Stimulated activated CD8-positive, alpha-beta memory T cell treated with anti-CD3 and anti-CD28 coated beads, Interleukin-15, amount 100 ng/mL, for 24 hours (primary cell): ENCODE measurements at places on chromosomes 12 and 14.

DNA sequence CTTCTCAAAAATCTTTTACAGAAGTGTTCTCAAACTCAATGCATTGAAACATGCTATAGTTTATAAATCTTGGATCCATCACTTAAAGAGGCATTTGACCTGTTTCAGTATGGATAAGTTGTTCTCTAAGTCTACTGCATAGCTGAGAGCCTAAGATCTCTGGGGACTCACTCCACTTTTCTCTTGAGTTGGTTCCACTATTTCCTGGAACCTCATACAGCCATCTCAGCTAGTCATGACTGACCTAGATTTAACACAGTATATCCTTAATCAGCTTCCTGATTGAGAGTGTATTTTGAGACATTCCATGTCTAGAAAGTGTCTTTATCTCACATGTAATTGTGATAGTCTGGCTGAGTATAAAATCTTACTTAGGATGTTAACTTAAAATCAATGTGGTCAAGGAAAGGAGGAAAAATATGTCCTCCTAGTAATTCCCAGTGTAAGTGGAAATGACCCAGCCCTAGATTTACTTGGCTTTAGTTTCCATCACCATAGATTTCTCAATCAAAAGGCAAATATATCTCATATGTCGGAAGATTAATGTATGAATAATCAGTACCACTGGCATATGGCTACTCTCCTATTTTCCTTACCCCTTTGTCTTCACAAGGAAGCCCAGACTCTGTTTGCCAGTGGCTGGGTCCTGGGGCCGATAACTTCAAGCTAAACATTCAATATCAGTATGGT is 61.9 kb downstream of the KICS2 start:
- no peak for DNase-seq

- DNase-seq, result no peak
Observed at GRCh38 chr14:75429562-75429961, 1.7 kb downstream of the JDP2 start.

DNA sequence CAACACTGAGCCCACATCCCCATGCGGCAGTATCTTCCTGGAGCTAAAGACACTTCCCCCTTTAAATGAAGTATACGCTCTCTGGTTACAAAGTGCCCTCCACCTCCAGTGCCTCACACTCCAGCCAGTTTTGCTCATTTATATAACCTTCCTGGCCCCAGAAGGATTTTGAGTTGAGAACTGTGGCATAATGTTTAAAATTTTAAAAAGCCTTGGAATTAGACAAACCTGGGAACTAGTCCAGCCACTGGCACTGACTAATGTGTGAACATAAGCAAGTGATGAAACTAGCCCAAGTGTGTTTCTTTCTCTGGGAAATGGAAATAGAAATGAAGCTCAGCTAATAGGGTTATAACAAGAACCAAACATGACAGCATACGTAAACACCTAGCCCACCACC is 723.7 kb upstream of the USP15 start:
- DNase-seq, result no peak

- no peak for DNase-seq
Observed at GRCh38 chr12:132083614-132083940, 60.5 kb downstream of the DDX51 start.

DNA sequence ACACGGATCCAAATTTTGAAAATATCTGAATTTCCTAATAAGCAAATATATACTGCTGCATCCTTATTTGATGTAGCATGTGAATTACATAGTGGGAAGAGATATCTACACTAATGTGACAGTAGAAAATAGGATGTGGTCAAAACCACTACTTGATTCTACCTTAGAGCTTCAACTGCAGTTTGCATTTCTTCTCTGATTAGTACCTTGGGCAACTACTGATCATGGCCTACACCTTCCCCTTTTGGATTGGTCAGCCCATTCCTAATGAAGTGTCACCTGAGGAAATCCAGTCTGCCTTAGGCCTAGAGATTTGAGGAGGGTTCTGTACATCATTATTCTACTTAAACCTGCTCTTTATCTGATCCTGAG is 10.7 kb downstream of the LLPH start:
- no peak for DNase-seq

- DNase-seq, result no peak
Observed at GRCh38 chr12:112971248-112971647, 7.1 kb upstream of the OAS2 start.

DNA sequence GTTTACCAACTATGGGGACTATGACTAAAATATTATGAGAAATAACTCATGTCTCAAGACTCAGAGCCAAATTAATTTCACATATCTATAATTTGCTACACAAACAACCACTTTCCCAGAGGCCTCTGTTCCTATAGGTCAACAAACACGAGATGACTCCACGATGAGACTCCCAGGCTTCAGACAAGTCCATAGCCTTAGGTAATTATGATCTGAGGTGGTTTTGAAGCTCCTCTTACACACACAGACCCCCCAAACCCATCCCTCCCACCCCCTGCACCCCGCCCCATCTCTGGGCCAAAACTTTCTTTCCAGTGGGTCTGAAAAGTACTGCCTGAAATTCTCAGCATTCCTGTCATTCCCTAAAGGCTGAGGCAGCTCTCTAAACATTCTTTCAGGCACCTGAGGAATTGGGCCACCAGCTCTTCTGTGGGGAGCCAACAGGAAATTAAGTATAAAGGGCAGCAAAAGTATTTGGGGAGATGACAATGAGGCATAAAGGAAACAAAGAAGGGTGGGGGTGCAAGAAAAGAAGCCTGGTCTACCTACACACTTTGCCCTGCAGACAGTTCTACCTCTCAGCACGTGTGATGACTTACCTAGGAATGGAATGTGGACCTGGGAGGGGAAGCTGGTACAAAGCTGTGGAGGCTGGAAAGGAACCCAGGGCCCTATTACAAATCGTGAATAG is 143.6 kb downstream of the PAWR start:
- no peak for DNase-seq

DNA sequence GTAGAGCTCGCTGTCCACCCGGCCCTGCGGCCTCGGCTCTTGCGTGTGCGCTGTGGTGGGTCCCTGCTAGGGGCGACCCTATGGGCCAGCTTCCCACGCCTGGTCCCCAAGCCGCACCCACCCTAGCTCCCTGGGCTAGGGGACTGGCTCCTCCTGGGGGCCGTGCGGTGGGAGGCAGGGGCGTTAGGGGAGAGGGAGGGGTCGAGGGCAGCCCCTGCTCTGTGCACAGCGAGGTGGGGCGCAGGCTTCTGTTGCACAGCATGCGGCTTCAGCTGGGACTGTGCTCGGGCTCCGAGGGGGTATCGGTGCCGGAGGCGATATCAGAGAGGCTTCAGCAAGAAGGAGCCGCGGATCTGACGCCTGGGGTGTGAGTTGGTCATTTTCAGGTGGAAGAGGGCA is 86.1 kb downstream of the ALG10 start:
- DNase-seq, result no peak

- no peak for DNase-seq
Observed at GRCh38 chr12:122001466-122002209, 20.0 kb upstream of the BCL7A start.

GRCh38 chr14:43244142-43244625 is 1262.9 kb downstream of the FSCB start:
- DNase-seq, result no peak

- no peak for DNase-seq
Observed at GRCh38 chr14:103552011-103552845, 10.2 kb downstream of the BAG5 start.

DNA sequence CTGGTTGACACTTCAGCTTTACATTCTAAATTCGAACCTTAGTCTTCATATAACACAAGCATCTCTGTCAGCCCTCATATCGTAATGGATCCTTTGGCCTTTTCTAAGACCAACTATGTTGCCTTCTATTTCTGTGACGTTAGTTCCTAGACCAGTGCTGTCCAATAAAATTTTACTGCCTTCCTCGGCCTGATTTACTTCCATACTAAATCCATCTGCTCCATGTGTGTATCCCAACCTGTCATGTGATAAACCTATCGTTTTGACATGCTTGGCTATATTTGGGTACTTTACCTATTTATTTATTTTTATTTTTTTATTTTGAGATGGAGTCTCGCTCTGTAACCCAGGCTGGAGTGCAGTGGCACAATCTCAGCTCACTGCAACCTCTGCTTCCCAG is 20.3 kb downstream of the ACAD10 start:
- DNase-seq, result no peak

- no peak for DNase-seq
Observed at GRCh38 chr12:106910202-106910601, 45.5 kb upstream of the TMEM263 start.

DNA sequence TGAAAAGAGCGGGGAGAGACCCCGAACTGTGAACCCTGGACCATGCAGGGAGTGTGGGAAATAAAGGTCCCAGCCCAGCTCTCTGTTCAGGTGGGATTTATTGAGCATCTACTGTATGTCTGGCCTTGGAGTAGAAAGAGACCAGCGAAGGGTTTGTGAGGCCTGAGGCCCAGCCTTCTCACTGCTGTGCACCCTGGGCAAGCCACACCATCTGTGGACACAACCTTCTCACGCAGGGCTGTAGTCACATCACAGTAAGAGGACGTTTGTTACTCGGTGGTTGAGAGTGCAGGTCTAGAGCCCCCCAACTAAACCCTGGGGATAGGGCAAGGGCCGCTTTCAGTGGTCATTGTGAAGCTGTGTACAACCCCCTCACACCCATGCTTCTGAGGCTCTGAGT is 18.2 kb downstream of the FAM222A start:
- DNase-seq, result no peak

GRCh38 chr12:124726596-124727263 is 136.9 kb downstream of the SCARB1 start:
- DNase-seq, result no peak

- no peak for DNase-seq
Observed at GRCh38 chr14:90053044-90053443, 8.8 kb upstream of the KCNK13 start.

DNA sequence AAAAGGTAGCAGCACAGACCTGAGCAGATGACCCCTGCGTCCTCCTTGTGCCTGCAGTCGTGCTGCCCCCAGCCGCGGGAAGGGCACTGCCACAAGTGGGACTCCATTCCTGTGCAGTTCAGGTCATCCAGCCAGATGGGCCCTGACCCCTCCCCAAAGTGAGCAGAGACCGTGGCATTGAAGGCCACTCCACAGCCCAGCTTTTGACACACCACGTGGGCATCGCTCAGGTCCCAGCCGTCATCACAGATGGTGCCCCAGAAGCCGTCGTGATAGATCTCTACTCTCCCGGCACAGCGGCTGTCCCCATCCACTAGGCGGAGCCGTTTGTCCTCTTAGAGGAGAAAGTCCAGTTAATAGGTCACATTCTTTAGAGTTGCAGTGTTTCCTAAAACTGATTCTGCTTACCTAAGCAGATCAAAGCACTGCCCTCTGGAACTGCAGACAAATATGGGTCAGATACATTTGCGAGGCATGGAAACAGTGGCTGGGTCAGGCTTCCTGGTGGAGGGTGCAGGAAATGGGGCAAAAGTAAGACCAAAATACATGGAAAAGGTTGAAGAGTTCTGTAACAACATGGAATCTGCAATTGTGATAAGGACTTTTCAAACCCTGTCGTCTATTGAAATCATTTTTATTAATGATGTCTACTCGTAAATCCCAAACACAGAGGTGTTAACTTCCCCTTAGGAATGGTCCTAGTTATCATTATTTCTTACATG is 69.4 kb downstream of the CD163L1 start:
- no peak for DNase-seq

DNA sequence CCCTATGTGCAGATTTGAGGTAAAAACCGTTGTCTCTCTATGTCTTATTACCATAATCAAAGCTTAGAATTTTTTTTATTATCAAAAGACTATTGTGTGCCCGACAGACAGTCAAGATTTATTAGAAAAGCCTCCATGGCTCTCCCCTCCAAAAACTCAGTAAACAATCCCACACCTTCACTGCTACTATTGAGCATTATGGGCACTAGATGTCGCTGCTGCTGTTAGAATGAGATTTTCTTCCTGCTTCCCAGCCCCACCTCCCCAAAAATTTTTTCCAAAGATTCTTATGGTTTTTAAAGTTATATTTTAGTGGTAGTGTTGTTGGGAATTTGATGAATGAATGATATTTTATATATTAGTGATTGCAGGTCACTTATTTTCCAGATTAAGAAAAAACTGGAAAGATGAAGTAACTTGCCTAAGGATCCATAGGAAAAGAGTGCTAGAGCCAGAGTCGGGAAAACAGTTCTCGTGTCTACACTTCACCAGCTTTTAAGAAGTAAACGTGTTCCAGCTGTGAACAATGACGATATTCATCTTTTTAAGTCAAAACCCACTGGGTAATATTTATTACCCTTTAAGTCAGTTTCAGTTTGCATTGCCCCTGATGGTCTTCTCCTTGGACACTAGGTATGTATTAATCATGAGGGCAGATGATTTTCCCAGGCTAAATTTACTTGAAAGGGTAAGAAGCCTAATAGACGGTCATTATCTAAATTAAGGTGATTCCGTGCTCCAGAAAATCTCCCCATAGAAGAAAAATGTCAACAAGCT is 12.2 kb upstream of the FOXG1 start:
- no peak for DNase-seq

DNA sequence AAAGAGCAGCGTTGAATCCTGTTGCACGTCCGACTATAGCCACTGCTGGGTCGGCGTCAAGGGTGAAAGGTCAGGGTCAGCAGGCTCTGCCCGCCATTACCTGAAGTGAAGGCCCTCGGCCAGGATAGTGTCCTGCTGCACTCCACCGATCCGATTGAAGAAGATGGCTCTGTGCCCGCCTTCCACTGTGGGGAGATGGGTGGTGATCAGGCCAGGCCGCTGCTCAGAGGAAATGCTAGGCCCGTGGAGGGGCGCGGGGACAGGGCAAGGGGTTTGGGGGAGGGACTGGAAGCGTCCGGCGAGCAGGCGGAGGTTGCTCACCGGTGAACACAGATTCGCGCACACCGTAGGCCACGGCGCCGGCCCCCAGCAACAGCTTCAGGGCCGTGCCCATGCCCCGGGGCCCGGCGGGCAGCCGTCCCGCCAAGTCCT is 352 bp downstream of the PHB2 start:
- no peak for DNase-seq

DNA sequence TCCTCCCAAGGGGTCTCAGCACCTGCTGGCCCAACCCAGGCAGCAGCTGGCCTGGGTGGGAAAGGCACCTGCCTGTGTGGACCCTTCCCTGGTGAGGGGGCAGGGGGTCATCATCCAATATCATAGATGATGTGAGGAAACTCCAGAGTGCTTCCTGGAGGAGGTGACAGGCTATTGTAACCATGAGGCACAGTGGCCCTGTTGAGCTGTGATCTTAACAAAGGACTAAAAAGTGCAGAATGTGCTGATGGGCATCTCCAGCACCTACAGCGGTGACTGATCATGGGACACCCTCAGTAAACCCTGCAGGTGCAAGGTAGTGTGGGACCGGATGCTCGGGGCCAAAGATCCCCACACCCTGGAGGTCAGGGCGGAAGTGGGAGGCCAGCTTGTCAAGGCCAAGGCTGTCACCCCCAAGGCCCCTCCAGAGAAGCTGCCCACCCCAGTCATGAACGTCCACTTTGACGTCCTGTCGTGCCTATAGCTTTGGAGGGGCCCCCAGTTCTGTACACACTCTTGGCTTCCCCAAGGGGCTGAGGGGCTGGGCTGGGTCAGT is 7.5 kb downstream of the MMP17 start:
- DNase-seq, result no peak
